Muscle of arm (tissue), 14 donors: ENCODE measurements at places on chromosomes 11 and 22.

- DNase-seq = no peak
Measured at GRCh38 chr11:30573951-30574350, 12.2 kb downstream of the MPPED2 start.

DNA sequence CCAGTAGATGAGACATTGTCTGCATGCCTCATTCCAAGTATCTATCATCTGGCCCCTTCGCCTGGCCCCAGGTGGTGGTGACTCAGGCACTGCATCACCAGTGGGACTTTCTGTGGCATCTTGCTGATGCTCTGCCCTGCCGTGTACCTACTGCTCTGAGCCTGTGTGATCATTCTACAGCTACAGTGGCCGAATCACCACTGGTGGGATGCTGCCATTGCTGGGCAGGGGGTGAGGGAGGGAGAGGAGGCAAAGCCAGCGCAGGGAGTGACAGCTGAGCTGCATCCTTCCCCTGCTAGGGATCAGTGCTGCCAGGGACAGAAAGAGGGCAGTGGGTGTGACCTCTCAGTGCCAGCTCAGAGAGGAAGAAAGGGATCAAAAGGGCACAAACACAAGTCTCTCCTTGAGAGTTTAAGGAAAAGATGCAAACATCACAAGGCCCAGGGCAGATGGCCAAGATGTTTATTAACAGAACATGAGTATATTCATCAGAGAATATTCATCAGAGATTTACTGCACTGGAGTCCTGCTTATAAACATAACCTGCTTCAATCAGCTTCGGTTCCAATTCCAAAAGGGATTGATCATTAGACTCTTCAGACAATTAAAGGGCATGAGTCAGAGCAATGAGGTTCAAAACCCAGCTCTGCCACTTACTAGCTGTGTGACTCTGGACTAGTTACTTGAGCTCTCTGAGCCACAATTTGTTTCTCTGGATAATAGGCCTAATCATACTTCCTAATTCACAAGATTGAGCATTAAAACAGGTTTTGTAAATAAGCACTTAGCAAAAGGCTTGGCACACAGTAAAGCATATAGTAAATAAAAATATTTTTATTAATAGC, 109.8 kb downstream of the NAT10 start:
- DNase-seq = no peak

DNA sequence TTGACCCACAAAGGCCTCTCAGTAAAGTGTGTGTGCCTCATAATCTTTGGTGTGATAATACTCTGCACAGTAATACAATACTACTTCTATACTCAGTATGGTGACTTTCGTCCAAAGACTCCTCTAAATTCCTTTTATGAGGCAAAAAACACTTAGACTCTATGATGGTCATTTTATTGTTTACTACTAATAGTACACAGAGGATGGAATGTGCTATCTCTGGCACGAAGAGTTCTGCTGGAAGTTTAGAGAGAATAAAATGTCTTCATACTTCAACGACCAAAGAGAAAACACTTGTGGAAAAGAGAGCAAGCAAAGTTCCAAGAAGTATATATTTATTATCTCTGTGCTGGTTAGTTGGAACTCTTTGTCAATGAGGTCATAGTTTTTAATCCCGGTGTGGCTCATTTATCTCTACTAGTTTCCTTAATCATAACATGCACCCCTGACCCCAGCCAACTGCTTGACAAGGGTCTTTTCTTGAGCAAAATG, 7.5 kb upstream of the CSTF3 start:
- DNase-seq = no peak

DNA sequence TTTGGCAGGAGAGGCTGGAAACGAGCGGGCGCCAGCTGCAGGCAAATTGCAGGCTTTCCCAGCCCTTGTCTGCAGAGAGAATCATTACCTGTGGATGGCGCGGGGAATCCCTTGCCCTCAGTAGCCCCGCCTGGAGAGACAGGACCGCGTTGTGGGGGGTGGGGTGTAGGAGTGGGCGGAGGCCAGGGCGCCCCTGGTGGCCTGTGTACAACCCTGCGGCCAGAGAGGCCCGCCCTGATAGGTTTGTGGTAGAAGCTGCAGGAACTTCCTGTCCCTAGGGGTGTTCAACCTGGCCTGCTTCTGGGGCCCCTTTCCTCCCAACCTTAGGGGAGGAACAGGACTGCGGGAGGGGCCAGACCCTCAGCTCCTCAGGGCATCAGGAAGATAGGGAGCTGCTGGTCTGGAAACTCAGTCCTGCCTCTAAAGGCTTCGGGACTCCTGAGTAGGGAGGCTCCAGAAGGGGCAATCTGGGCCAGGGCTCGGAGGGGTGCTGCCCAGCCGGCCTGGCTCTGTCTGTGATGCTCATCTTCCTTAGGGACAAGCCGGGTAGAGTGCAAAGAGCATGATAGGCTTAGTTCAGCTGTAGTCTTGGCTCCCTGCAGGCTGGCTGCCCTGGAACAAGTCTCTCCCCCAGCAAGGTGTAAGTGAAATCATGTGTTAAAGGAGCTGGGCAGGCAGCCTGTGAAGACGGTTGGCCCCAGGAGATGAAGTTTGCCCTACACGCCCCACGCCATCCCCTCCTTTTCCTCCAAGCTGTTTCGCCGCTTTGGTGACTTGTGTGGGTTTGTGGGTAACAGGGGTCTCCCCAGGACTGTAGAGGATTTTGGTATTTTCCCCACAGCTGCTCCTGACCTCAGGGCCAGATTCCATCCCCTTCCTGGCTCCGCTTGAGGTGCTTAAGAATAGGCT, 24.1 kb upstream of the SUSD2 start:
- peak; percentile 71 for DNase-seq

- no peak for DNase-seq
Measured at GRCh38 chr22:46110215-46110614, 40.1 kb upstream of the PPARA start.
